Activated CD8-positive, alpha-beta T cell treated with anti-CD3 and anti-CD28 coated beads for 36 hours (primary cell): ENCODE measurements at places on chromosomes 4 and X.

DNA sequence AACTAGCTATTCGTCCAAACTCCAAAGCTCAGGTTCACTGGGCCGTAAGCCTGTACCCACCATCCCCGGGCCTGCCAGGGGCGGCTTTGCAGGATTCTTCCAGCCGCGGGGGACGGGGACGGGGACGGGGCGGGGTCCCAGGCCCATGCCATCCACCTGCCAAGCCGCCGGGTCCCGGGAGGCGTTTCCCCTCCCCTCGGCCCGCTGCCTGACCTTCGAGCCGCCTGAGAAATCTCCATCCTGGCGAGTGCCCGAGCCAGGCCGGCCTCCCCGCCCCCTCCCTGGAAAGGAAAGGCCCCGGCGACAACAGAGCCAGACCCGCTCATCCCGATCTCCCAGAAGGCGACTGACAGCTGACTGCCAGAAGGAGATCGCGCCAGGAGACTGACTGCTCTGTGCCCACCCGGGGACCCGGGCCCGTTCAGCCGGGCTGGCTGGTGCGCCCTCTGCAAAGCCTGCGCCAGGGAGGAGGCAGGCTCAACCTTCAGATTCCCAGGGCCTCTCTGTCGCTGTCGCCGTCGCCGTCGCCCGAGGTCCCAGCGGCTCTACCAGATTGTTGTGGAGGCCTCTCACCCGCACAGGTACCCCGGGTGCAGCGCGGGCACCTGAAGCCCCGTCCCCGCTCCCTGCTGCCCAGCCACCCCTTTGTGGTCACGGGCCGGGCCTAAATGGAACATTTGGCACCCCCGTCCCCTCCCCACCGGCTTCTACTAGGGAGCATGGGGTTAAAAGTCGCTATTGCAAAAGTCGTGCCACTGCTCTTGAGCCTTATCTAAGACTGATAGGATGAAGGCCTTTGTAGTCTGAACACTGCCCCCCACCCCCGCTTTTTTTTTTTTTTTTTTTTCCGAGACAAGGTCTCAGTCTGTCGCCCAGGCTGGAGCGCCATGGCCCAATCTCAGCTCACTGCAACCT lies at the start of gene RGN:
Gene RGN, plus strand, starts transcription at position 315 of the 915 bp plus-strand sequence. CDS start 2,702 bp downstream, outside the sequence.
- no peak for DNase-seq

DNA sequence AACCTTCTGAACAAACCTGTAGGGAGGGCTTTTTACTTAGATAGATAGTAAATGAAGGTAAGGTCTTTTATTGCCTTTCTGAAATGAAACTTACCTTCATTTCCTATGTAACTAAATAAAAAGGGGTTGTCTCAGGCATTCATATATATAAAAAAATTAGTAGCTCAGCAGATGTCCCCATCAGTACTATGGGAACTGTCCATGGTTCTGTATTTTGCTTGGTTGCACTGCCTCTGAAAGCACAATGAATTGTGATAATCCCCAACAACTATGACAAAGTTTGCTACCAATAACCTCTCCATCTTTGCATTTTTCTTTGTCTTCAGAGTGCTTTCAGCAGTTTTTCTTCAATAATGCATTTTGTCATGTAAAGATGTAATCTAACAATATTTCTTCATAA lies 222.4 kb downstream of the SLIT2 start:
- no peak for DNase-seq

DNA sequence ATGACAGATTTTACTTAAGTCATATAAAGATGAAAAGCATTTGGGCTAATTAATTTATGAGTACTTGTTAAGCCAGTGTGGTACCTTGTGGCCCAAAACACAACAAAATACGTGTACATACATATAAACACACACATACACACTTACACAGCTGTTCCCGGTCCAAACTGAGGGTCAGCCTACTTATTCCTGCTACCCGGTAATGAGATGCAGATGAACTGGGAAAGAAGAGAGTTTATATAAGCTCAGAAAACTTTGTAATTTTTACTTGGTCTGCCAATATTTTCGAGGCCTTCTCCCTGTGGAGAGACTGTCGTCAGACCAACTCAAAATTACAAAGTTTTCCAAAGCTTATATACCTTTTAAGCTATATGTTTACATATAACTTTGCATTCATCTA lies 25.8 kb upstream of the PBDC1 start:
- no peak for DNase-seq

- DNase-seq = no peak
Observed at GRCh38 chrX:103640401-103641155, 11.8 kb downstream of the TCEAL1 start.

GRCh38 chr4:6696611-6697010 lies 2.9 kb downstream of the S100P start:
- DNase-seq = no peak

GRCh38 chr4:5101571-5101970 lies 50.3 kb downstream of the STK32B start:
- no peak for DNase-seq

DNA sequence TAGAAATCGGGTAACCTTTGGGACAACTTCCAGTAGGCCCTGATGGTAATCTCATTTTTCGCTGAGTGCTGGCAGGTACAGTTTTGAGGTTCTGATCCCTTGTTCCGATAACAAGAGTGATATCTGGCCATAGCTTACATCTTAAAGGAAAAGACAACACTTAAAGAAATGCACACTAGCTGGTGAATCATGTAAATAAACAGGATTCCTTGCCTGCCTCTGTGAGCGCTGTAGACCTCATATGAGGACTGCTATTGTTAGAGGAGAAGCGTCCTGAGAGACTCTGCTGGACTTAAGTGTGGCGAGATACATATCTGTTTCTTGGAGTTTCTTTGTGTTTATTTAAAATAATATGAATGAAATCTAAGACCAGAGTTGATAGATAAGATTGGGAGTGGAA lies 149.3 kb upstream of the SLC4A4 start:
- no peak for DNase-seq

DNA sequence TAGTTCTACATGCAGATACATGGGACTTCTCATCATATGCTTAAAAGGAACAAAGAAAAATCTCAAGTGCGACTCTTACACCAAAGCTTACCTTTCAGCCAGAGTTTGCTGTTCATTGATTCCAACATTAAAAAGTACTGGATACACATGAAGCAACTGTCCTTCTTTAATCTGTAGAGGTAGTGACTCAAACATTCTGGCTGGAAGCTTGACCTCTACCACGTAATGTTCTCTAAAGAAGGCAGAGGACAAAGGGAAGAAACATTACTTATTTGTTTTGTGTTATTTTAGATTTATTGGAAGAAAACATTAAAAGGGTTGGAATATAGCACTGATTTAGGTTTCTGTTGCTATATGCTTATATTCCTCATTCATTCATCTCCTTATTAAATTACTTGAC lies 476.1 kb downstream of the IL15 start:
- DNase-seq = no peak

GRCh38 chr4:5746829-5747737 lies 36.1 kb downstream of the EVC start:
- DNase-seq = no peak

DNA sequence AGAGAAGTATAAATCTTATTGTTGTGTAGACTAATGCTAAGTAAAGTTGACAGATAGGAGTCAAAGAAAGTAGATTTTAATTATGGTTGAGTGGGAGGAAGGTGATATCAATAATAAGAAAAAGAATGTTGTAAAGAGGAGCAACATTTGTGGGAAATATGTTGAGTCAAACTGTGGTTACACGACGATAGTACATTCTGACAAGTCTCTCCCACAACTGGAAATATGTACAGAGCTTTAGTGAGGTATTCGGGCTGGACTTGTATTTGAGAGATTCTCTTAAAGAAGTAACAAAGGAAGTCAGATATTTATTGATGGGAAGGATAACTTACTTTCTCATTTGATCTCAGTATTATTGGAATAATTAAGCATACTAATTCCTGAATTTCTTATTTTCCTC lies 525.3 kb upstream of the MAGEB2 start:
- DNase-seq = no peak

DNA sequence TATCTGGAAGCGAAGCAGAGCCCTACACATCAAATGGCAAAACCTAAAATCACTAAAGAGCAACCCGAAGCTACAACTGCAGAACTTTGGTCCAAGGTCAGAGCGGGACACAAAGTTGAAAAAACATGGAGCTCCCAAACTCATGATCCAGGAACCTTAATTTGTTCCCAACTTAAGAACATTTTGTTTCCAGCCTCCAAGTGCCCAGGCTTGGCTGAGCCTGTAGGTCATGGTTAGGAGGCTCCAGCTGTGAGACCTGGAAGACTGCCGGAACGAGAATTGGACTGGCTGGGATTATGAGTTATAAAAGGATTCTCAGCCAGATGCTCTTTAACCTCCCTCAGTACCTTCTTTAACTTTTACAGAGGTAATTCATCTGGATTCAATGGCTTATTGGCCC lies 349.1 kb upstream of the DDX53 start:
- DNase-seq = no peak

DNA sequence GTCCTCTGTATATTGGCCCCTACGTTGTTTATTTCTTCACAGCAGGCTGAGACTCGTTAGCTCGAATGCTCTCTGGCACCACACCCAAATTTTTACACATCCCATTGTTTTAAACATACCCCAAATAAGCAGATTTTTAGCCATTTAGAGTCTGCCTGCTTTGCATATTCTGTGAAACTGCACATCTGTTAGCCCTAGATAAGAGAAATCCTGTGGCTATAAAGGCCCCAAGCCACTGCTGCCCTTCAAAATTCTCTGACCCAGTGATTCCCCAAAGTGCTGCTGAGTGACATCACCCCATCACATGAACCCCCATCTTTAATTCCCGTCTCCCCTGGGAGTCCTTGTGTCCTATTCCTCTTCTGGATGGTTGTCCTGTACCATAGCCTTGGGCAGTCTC lies 20.8 kb downstream of the TEX13C start:
- DNase-seq = no peak

DNA sequence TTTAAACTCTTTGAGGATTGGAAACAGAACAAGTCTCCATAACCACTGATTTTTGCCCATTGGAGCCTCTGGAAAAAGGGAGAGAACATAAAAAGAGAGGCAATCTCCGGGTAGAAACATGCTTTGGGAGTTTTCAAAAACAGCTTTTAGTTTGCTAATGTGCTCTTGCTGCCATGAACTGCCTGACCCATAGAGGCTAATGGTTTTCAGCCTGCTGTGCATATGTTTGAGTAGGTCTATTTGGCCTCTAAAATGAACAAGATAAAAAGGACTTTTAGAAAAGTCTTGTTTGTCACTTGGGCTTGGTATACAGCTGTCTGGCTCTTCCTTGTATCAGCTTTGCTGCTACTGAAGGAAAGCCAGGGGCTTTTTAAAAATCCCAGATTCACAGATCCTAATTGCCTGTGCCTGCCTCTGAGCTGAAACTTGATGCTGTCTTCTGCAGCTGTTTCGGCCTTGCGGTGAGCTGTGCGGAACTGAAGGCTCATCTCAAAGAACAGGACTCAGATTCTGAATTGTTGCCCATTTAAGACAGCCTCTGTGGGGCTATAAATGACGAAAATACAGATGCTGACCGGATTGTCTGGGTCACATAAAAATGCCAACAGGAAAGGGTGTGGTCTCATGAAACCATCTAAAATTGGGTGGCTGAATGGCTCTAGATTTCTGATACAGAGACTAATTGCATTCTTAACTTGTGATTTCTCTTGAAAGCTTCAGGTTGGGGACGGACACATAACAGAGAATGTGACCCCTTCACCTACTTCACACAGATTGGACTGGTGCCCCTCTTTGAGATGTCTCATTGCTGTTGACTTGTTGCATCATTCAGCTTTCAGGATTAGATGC lies 18.4 kb upstream of the ZNF41 start:
- DNase-seq = no peak

- no peak for DNase-seq
Observed at GRCh38 chr4:146032234-146032860, 93.7 kb upstream of the ZNF827 start.

DNA sequence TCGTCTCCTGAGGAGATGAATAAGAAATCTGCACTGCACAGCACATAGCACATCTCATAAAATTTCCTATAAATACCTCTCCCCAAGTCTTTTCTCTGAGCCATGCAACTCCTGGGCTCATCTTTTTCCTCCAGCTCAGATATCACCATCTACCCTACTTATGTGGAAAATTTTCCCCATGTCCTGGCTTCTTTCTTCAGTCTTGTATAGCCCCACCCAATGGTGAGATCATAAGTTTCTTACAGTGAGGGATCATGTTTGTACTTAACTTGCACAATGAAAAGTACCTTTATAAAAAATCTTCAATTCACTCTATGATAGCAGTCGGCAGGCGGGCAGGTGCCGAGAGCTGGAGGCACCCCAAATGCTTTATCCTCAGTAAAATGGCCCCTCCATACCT lies 198.6 kb upstream of the S100G start:
- no peak for DNase-seq

DNA sequence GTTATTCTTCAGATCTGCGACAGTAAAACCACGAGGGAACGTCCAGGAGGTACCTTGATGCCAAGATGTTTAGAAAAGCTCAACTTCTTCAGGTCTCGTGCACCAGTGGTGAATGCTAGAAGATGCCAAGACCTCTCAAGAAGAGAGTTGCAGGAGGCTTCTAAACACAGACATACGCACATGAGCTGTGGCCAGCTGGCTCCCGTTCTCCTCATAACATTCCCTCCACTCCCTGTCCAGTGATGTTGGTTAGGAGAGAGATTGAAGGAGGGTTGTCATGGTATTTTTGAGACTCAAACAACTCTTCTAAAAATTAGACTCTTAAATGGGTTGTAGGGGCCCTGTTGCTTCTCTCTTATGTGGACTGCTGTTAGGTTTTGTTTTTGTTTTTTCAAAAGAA lies 184.3 kb downstream of the QDPR start:
- no peak for DNase-seq

DNA sequence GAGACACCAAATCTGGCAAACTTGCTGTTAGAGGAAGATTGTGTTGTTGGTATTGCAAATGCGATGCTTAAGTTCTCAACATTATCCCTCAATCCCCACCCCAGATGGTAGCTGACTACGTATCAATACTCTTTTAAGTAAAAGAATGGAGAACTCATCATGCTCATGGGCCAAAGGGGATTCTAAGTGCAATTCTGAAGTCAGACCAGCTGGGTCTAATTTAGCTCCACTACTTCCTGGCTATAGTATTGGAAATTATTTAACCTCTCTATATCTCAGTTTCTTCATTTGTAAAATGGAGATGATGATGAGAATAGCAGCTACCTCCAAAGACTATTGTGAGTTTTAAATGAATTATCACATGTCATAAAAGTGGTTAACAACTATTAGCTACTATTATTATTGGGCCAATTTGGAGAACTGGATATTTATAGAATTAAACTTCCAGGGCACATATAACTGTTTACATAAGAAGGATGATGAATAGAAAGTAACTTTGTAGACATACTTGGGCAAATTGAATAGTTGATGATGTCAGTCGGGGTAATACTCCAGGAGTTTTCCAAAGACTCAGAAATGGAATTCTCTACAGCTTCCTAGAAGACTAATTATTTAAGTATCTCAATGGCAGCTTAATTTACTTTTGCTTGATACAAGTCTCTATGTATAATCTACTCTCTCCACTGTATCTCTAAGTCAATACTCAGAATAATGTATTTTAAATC lies 5.0 kb upstream of the SLAIN2 start:
- no peak for DNase-seq

DNA sequence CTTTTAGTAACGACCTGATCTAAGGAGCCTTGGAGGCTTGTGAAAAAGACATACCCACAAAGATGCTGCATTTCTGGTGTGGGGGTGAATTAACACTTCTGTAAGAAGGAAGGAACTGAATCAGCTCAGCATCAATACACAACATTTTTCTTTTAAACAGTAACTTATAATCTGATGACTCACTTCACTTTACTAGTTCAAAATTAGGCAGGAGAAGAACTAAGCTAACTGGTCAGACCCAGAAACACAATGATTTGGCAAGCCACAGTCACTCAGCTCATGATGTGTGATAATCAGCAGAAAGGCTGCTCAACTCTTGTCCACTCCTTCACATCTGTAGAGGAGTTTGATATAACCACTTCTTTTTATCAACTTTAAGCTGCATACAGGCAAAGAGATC lies 4.6 kb downstream of the MMAA start:
- DNase-seq = peak; percentile 20

- DNase-seq = no peak
Observed at GRCh38 chrX:111262086-111262485, 8.2 kb downstream of the CAPN6 start.
